ENCODE measurements at places on chromosomes 16 and 17. TPM values are rescaled to one million over a fixed set of nuclear protein-coding genes. Genes with fewer than 3 reads are reported as not detected.

The ELMO3 gene
- 6.6 TPM for total RNA-seq

DNA sequence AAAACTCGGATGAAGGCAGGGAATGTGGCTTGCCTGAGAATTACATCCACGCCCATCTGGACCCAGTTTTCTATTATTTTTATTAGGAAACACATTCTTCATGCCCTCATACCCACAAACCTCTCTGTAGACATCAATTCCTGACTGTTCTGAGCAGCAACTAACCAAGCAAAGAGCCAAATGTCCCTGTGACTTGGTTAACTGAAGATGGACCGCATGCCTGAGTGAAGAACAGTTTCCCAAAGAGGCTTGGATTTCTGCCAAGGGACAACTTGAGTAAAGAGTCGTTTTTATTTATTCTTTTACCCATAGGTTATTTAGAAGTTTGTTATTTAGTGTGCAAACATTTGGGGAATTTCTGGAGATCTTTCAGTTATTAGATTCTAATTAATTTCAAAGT, 259.8 kb downstream of the GRIN2A start:
- ATAC-seq: no peak

DNA sequence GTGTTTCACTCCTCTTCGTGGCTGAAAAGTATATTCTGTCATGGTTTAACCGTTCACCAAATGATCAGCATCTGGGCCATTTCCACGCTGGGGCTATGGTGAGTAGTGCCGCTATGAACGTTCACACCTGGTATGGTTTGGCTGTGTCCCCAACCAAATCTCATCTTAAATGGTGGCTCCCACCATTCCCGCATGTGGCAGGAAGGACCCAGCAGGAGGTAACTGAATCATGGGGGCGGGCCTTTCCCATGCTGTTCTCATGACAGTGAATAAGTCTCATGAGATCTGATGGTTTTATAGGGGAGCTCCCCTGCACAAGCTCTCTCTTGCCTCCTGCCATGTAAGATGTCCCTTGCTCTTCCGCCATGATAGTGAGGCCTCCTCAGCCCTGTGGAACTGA, 45.7 kb upstream of the ZNF469 start:
- ATAC-seq: no peak

GRCh38 chr17:2867441-2868424, 71.5 kb downstream of the RAP1GAP2 start:
- no peak for ATAC-seq

- no peak for ATAC-seq
These were observed 22.0 kb upstream of the PHLPP2 start for GRCh38 chr16:71746442-71747046.

GRCh38 chr17:7859028-7859427, 1.2 kb downstream of the CYB5D1 start:
- no peak for ATAC-seq

DNA sequence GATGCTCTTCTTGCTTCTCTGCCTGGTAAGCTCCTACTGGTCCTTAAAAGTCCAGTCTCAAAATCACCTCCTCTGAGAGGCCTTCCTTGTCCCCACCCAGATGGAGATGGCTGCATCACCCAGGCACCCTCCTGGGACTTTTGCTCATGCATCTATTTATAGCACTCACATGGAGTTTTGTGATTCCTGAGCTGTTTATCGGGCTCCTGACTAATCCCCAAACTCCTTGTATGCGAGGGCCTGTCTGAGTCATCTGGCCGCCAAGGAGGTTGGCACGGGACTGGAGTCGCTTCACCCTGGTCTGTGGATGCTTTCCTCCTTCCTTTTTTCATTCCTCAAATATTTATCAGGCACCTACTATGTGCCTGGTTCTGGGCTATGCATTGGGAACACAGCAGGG, 2.3 kb upstream of the MAP2K3 start:
- ATAC-seq: no peak

DNA sequence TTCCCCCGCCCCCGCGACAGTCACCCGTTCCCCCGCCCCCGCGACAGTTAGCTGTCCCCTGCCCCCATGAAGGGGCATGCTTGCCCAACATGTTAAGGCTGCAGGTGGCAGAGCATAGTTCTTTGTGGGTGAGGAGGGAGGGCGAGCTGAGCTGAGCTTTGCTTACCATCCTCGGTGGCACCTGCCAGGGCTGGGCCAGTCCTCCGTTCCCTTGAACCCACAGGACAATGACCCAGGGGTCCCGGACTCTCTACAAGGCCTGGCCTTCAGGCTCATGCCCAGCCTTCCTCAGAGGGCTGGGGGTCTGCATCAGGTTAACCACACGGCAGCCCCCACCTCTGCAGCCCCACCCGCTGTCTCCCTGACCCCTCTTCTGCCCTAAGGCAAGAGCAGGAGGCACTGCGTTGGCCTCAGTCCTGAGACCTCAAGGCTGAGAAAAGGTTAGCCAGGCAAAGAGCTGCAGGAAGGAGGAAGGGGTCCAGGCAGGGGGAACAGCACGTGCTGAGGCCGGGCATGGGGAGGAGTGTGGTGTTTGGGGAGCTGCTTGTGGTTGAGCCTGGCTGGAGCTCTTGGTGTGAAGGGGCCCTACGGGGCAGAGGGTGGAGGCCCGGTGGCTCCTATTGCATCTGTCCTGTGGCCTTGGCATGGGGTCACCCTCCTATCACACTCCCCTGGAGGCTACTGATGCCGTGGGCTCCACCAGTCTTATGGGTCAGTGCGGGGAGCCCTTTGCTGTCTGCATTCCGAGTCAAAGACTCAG, 11.4 kb upstream of the DOC2B start:
- ATAC-seq: no peak

GRCh38 chr16:67652578-67653127, 7.4 kb downstream of the ACD start:
- ATAC-seq: no peak

The SDR42E2 gene
- total RNA-seq: not detected

The MT2A gene
- total RNA-seq: 25.6 TPM

- ATAC-seq: no peak
These were observed 230.6 kb downstream of the C16orf95 start for GRCh38 chr16:87086575-87086974.

- ATAC-seq: no peak
These were observed 25.9 kb downstream of the MYH3 start for GRCh38 chr17:10631048-10631700.
